ENCODE measurements at places on chromosomes 1 and 21.
A peak's percentile ranks its signal among the peaks of the same experiment; 100 is the strongest.

DNA sequence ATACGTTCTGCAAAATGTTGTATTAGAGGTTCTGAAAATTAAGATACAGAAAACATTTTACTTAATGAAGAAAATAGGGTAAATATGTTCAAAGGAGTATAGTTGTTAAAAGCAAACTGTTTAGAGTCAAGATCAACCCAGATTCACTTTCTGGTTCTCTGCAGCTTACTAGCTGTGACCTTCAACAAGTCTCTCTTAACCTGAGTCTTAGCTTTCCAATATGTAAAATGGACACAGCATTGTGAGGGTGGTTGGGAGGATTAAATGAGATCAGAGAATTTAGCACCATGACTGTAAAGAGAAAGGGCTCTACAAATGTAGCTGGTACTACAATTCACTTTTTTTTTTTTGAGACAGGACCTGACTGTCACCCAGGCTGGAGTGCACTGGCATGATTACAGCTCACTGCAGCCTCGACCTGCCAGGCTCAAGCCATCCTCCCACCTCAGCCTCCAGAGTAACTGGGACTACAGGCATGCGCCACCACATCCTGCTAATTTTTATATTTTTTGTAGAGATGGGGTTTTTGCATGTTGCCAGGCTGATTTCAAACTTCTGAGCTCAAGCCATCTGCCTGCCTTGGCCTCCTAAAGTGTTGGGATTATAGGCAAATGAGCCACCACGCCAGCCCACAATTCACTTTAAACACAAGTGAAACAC, 43.9 kb downstream of the ATP1A1 start:
- no peak for DNase-seq

DNA sequence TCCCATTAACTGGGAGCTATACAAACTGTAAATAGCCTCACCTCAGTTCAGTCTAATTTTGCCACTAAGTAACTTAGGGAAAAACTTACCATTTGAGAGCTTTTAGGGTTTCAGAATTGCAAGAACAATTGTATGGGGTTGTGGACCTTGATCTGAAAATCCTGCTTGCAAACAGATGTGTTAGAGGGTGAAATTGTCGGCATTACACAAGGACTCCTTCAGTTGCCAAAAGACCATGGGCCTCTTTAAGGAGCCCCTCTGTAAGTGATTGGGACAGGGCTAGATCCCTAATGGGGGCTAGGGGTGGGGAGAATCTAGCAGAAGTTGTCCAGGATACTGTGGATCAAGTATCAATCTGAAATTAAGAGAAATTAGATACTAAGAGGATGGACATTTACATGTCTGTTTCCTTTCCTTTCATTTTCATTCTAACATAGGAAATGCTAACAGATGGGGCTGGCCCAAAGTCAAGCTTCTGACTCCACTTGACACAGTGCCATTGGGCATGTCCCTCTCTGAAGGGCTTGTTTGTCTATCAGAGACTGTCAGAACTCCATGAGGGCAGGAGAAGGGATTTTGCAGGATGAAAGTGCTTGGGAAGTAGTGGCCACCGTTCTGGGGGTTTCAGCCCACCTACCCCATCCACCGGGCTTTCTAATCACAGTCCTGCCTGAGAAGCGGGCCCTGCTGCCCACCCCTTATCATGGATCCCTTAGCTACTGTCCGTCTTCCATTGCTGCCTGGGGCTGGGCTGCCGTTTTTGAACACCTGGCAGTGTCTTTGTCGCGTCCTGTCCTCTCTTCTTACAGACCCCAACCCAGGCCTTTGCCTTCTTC, 54.7 kb downstream of the STUM start:
- DNase-seq: no peak

DNA sequence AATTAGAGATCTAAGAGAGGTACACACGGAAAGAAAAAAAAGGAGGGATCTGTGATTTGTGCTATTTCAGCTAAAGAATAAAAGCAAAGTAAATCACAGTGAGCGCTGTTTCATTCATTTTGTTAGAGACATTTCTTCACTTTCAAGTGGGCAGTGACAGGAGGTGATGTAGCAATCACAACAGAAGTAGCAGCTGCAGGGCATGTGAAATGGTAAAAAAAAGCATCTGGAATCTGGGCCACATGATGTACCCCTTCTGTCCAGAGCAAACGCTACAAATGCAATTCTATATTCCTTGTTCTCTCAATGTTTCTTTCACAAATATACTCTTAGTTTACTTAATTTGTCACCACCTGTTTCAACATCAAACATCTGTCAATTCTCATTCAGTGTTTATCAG, 786.5 kb downstream of the LRRIQ3 start:
- DNase-seq: no peak

GRCh38 chr21:45080639-45081414, 6.4 kb downstream of the ADARB1 start:
- peak; percentile 19 for DNase-seq

GRCh38 chr1:67061266-67061665, 7.3 kb upstream of the SLC35D1 start:
- no peak for DNase-seq

- no peak for DNase-seq
Measured at GRCh38 chr1:117034791-117035290, 25.3 kb upstream of the TTF2 start.

- DNase-seq: no peak
Measured at GRCh38 chr1:194293851-194294405, 1107.5 kb upstream of the B3GALT2 start.

DNA sequence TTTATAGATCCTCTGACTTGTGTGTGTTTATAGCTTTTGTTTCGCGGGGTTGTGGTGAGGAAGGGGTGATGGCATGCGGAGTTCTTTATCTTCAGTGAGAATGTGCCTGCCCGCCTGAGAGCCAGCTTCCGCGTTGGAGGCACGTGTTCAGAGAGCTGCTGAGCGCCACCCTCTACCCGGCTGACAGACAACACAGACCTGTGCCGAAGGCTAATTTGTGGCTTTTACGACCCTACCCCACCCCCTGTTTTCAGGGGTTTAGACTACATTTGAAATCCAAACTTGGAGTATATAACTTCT, 14.4 kb upstream of the CD101 start:
- DNase-seq: peak; percentile 32

DNA sequence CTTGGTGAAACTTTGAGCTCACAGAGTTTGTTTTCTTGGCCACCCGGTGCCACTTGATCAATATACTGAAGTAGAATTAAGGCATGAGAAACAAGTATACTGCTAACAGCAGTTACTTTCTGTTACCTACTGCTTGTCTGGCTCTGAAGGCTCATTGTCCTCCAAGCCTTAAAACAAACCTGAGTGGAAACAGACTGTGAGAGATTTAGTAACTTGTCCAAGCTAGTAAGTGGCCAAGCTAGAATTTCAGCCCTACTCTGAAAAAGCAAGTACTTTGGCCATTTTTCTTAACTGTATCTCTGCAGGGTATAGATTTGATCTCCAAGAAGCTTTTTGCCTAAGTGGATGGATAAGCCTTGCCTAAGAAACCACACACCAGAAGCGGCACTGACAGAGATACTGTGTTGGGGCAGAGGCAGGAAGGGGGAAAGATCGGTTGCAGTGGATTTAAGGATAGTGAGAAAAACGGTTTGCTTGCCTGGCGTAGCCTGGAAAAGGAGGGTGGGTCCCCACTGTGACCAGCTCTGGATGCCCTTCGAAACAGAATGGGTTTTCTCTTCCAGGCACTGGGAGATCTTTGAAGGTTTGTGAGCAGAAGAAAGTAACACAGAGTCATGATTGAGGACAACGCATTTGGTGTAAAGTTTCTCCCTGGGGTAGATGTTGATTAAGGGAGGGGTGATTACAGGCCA, 2.1 kb upstream of the MACO1 start:
- DNase-seq: no peak

GRCh38 chr1:241702442-241703373, 50.6 kb downstream of the WDR64 start:
- no peak for DNase-seq

DNA sequence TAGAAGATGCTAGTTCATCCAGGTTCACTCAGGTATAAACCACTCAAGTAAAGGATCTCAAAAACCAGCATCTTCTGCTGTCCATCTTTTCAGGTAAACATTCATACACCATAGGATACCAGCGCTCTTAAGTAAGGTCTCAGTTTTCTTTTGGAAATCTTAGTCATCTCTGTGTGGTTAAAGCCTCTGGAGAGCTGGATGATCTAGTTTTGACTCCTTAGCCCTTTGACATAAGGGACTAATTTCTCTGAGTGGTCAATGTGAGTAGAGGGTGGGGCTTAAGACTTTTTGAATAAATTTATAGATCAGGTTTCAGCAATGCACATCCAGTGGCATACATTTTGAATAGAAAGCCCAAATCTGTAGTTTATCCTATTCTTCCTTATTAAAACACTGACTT, 92.3 kb downstream of the CTH start:
- DNase-seq: no peak

GRCh38 chr1:27527890-27528817, 38.2 kb upstream of the WASF2 start:
- DNase-seq: peak; percentile 11

GRCh38 chr1:41400225-41400624, 39.0 kb downstream of the FOXO6 start:
- DNase-seq: no peak

GRCh38 chr1:204503122-204503912, 8.7 kb upstream of the PIK3C2B start:
- DNase-seq: no peak

- no peak for DNase-seq
Measured at GRCh38 chr1:106439475-106439874, 617.0 kb upstream of the PRMT6 start.

DNA sequence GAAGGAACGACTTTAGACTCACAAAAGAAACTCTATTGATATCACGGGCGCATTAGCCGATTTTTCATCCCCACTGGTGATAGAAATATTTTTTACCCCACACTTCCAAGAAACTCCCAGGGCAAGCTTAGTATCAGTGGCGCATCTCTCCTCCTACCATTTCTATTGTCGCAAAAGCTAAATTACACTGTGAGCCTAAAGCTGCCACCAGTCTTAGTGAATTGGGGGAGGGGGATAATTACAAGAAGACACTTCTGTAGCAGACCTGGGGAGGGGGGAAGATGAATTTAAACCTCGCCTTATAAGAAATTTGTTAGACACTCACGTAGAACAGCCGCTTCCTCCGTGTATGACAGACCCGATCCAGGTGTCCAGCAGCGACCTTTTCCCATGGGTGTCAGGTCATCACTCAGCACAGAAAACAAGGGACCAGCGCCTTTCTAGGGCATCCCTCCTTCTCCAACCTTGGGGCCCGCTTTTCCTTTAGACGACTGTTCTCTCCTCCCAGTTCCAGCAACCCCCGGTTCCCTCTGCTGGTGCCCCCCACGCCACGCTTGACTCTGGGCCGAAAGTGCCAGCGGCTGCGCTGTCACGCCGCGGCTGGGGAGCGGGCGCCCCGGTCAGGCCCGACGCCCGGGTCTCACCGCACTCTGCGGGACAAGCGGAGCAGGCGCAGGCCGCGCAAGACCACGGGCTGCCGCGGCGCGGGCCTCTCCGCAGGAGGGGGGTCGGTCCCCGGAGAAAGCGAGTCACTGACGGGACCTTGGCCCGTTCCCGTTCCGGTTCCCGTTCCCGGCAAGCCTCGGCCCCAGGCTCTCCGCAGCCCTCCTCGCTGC, 821 bp downstream of the PHC2 start:
- DNase-seq: peak; percentile 5

- DNase-seq: no peak
Measured at GRCh38 chr1:38059635-38060250, 13.2 kb upstream of the POU3F1 start.

DNA sequence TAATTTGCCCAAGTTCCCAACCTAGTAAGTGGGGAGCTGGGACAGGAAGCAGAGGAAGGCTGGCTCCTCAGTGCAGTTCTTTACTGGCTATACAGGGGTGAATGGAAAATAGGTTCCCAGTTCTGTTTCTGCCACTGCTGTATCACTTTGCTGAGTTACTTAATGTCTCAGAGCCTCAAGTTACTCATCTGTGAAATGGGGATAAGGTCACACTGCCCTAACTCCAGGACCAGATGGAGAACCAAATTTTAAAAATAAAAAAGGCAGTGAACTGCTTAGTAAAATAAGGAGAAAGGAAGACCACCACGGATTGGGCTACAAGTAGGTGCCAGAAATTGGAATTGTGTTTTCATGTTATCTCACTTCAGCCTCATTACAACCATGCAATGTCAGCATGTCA, 147.8 kb downstream of the OMA1 start:
- DNase-seq: no peak

DNA sequence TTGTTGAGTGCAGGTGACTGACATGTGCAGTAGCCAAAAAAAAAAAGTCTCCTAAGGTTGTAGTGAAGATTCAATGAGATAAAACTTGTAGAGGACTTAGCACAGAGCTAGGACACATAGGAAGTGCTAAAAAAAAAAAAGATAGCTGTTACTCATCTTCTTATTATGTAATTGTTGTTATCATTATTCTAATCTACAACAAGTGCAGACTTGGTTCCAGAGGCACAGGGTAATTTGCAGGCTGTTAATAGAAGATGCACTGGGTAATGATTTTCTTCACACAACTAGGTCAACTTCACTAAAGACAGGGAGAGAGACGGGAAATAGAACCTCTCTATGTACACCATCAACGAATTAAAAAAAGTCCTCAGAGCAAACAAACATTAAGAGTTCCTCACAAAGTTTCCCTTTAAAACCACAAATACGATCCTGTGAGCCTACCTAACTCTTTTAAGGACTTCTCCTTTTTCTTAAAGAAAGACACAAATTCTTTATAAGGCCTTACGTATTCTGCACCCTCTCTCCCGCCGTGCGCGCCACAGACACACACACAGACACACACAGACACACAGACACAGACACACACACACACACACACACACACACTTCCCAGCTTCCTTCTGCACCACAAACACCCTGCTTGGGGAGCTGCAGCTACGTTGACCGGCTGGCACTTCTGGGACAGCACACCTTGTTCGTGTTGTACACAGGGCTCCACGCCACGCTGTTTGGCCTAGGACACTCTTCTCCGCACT, 49.8 kb upstream of the GADD45A start:
- no peak for DNase-seq

- DNase-seq: no peak
Measured at GRCh38 chr1:59071289-59071688, 225.6 kb upstream of the FGGY start.

DNA sequence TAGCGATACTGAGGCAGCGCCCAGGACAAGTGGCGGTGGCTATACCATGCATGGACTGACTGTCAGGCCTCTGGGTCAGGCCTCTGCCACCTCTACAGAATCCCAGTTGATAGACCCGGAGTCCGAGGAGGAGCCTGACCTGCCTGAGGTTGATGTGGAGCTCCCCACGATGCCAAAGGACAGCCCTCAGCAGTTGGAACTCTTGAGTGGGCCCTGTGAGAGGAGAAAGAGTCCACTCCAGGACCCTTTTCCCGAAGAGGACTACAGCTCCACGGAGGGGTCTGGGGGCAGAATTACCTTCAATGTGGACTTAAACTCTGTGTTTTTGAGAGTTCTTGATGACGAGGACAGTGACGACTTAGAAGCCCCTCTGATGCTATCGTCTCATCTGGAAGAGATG, 3.2 kb upstream of the IL10RB start:
- no peak for DNase-seq

Data from effector memory CD4-positive, alpha-beta T cell (primary cell).